Bone marrow (tissue), 2 donors: ENCODE measurements at places on chromosomes 3 and 15.

DNA sequence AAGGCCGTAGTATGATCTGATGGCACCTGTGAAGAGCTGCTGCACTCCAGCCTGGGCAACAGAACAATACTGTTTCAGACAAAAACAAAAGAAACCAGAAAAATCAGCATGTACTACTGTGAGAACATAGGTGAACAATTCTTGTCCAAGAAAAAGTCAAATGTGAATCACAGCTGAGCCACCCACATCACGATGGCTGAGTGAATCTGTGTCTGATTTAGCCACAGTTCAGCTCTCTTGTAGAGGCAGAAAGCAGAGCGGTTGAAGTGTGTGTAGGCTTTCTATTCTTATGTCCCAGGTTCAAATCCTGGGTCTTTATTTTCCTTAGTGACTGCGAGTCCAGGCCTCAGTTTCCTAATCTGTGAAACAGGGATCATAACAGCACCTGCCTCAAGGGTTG lies 4.4 kb upstream of the FURIN start:
- no peak for DNase-seq

DNA sequence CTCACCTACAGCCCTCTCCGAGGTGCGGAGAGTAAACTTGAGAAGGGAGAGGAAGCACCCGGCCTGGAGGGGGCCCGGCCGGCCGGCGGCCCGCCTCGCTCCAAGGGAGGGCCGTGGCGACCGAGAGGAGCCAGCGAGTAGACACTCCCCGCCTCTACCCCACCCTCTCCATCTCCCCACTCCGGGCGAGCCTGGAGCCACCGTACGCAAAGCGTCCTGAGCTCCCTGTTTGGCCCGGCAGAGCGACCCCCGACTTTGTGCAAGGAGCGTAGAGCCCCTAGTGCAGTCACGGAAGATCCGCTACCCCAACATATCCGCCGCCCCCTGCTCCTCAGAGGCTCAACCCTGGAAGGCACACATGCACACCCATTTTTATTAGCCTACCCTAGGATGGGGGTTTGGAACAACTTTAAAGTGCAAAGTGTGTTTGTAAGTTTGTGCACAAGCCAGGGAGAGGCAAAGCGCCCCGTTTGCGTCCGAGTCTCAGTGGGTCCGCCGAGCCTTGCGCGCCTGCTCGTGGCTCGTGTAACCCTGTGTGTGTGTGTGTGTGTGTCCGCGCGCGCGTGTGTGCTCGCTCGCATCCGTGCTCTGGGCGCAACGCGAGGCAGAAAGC lies 508 bp upstream of the SMAD6 start:
- DNase-seq: no peak

DNA sequence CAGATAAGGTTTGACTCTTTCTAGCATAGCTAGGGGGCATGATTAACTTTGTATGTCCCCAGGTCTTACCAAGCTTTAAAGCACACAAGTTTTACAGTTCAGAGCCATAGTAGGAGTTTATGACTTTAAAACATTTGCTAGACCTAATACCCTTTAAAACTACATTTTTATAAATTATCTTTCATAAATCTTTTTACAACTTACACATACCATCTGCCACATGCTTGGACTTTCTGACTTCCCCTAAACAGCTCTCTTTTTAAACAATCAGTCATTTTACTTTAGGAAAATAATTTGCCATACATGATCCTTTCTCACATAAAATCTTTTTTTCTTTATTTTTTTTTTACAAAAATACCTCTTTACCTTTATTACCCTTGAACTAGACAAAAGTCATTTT lies 735.3 kb upstream of the CADM2 start:
- no peak for DNase-seq

DNA sequence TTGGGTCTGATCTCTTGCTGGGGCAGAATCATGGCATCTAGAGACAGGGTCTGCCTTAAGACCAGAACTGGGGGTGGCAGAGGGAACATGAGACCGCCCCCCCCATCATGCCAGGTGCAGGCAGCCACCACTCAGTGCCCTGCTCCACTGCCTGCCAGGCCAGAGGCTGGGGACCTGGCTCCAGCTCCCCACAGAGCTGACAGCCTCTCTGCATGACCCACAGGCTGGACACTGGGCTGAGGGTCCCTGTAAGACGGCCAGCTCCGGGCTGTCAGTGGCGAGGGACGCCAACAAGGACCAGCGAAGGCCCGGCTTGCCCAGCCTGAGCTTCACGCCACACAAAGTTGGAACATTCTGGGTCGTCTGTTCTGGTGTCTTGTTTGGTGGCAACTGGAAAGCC lies 145.6 kb downstream of the NSMCE3 start:
- no peak for DNase-seq

- DNase-seq: no peak
Observed at GRCh38 chr3:5136211-5136918, 14.3 kb downstream of the ARL8B start.
